Epithelial cell of alveolus of lung (primary cell): ENCODE measurements at places on chromosomes 1 and 21. TPM values are rescaled to one million over a fixed set of nuclear protein-coding genes. Genes with fewer than 3 reads are reported as not detected.

GSTM1 gene
- not detected in 2 replicates for total RNA-seq

IGSF21 gene
- total RNA-seq: not detected in 2 replicates

C1orf226 gene
- 1.7 and 3.6 TPM in 2 replicates for total RNA-seq

SLC25A34 gene
- 0.26 and 0.96 TPM in 2 replicates for total RNA-seq

IGFN1 gene
- total RNA-seq: under 0.01 TPM in 1 of 2 replicates, not detected in the other

TMEM51 gene
- total RNA-seq: 14.1 and 21.6 TPM in 2 replicates

ST3GAL3 gene
- 15.9 and 21.1 TPM in 2 replicates for total RNA-seq

ICOSLG gene
- 0.40 TPM in 1 of 2 replicates, not detected in the other for total RNA-seq

UHMK1 gene
- total RNA-seq: 44.1 and 44.3 TPM in 2 replicates

MYOG gene
- total RNA-seq: 22.8 TPM in 1 of 2 replicates, not detected in the other

EDN2 gene
- not detected in 2 replicates for total RNA-seq

RHOU gene
- 2.7 and 10.1 TPM in 2 replicates for total RNA-seq

MIXL1 gene
- total RNA-seq: not detected in 2 replicates

CDC20 gene
- total RNA-seq: 46.8 and 117 TPM in 2 replicates

SOAT1 gene
- total RNA-seq: 14.2 and 27.1 TPM in 2 replicates

ADCY10 gene
- 0.78 and 1.2 TPM in 2 replicates for total RNA-seq

KRTAP25-1 gene
- not detected in 2 replicates for total RNA-seq

PIGM gene
- 3.7 and 6.0 TPM in 2 replicates for total RNA-seq

AKIRIN1 gene
- total RNA-seq: 37.8 and 49.1 TPM in 2 replicates

GJA8 gene
- not detected in 2 replicates for total RNA-seq

EPHB2 gene
- 22.4 and 97.9 TPM in 2 replicates for total RNA-seq

OPTC gene
- total RNA-seq: not detected in 2 replicates

PARS2 gene
- total RNA-seq: 4.8 and 6.7 TPM in 2 replicates

DSCAM gene
- total RNA-seq: under 0.01 TPM in 1 of 2 replicates, not detected in the other

BCAR3 gene
- total RNA-seq: 8.7 and 32.8 TPM in 2 replicates

OR6N1 gene
- total RNA-seq: not detected in 2 replicates

CD55 gene
- total RNA-seq: 29.6 and 36.3 TPM in 2 replicates

FCRL1 gene
- not detected in 2 replicates for total RNA-seq

BRWD1 gene
- 17.5 and 30.2 TPM in 2 replicates for total RNA-seq

KRTAP19-3 gene
- total RNA-seq: not detected in 2 replicates

NGF gene
- 1.2 TPM in 1 of 2 replicates, not detected in the other for total RNA-seq

SLC44A3 gene
- 0.91 TPM in 1 of 2 replicates, not detected in the other for total RNA-seq

SPTA1 gene
- not detected in 2 replicates for total RNA-seq

RHCE gene
- total RNA-seq: 0.56 and 1.3 TPM in 2 replicates

INSRR gene
- total RNA-seq: not detected in 2 replicates
